ENCODE measurements at places on chromosomes 16 and 17. TPM values are rescaled to one million over a fixed set of nuclear protein-coding genes. Genes with fewer than 3 reads are reported as not detected.
A peak's percentile ranks its signal among the peaks of the same experiment; 100 is the strongest.

Gene GJD3
- total RNA-seq = 0.88 TPM

Gene SLFN14
- total RNA-seq = not detected

Gene NLRC3
- total RNA-seq = 0.93 TPM

Gene CFAP119
- total RNA-seq = 0.69 TPM

GRCh38 chr17:36703860-36704266 lies 102.5 kb downstream of the MRM1 start:
- DNase-seq = peak; percentile 39

DNA sequence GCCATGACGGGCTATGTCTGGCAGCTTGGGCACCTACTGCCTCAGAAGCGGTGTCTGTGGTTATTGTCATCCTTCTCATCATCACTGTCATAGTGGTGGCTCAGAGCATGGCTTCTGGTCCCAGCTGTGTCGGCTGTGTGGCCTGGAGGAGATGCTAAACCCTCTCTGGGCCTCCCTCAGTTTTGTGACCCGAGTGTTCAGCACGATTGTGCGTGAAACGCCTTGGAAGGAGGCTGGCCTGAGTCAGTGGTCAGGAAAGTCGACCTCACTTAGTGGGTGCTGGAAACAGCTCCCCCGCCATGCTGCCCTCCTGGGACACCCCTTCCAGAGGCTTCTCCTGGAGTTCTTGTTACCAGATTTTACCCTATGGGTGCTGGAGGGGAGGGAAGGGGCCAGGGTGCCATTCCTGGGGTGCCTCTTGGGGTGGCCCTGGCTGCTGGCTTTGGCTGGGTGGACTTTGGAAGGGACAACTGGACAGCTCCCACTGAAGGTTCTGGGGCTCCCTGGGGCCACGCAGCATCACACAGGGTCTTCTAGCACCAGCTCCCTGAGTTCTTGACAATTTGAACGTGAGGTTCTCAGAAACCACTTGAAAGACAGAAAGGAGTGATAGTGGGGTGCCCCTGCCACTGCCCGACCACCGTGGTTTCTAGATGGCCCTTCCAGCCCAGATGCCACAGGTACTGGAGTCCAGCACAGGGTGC lies 226.5 kb upstream of the GSE1 start:
- peak; percentile 1 for DNase-seq

DNA sequence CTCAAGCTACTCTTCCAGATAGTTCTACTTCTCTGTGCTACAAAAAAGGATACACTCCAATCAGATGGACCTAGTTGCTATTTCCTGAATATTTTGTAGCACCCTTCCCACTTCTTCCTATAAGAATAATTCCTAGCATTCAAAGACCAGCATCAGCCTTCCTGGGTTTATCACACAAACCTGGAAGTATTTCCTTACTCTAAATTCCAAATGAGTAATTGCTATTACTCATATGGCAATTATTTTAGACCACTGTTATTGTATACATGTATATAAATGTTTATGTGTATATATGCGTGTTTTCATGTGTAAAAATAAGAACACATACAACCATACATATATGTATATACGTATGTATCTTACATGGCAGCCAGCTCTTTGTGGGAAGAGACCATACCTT lies 130.6 kb downstream of the MYO1D start:
- DNase-seq = no peak

DNA sequence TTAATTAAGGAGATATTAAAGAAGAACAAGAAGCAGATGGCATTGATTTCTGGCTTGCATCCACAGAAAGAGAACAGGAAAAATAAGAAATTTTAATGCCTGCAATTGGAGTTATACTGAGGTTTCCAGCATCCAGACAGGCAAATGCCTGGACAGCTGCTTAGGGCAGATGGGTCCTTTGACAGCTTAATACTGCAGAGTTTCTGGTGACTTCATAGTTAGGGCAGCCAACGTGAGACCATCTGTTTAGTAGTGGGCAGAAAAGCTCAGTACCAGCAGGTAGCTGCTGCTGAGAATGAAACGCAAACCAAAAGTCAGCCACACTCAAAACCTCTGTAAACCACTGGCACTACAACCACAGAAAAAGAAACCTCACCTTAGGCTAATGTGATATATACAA lies 109.8 kb downstream of the CDK5R1 start:
- no peak for DNase-seq

Gene HSD3B7
- total RNA-seq = 5.5 TPM

Gene SRSF1
- total RNA-seq = 92.4 TPM

- DNase-seq = no peak
Measured at GRCh38 chr16:85674828-85675227, 13.9 kb downstream of the GINS2 start.

DNA sequence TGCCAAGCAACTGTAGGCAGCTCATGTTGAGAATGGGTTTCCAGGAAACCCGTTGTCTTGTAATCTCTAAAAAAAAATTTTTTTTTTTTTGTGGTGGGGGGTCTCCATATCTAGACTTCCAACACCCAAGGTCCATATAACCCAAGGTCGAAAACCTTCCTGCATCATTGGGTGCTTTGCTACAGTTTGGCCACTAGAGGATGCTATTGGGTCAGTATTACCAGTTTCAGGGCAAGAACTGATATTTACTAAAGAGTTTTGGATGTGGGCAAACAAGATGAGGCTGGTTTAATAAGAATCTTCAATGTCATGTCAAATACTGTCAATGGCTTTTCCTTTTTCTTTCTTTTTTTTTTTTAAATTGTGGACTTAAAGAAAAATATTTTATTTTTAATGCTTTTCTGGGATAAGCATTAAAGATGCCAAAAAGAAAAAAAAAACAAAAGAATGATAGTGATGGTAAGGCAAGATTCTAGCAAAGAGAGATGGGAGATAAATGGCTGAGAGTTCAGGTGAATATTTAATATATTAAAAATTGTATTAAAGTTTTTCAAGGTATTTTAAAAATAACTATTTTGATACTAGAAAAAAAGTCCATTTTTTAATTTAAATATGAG lies 62.2 kb downstream of the DHRS7C start:
- DNase-seq = no peak

GRCh38 chr17:50355336-50355700 lies 9.4 kb downstream of the XYLT2 start:
- no peak for DNase-seq

DNA sequence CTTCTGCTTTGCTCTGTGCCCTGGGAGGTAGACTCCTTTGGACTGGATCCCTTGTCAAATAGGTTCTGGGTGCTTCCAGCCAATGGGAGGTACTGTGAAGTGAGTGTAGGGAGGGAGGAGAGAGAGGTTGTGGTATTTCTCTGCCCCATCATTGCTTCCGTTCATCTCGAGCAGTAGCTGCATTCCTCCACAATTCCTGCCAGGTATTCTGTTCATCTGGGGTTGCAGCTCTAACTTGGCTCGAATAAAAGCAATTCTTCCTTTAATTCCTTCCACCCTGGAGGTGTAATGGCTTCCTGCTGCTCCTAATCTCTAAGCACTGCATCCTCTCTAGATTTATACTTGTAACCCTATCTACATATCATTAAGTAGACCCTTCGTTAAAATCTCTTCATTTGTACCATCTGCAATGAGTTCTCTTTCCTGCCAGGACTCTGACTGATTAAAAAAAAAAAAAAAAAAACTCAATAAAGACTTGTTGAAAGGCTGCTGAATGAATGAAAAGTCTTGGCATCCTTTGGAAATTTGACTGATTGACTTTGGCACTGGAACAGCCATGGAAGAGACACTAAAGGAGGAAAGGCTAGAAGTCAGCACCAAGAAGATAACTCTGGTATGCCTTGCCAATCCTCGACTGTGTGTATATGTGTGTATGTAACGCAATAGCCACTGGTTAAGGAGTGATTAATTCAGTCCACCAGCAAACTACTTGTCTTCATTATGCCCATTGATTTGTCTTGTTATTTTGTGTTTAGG lies 616.9 kb upstream of the SOX9 start:
- no peak for DNase-seq

Gene C17orf100
- total RNA-seq = 0.69 TPM

DNA sequence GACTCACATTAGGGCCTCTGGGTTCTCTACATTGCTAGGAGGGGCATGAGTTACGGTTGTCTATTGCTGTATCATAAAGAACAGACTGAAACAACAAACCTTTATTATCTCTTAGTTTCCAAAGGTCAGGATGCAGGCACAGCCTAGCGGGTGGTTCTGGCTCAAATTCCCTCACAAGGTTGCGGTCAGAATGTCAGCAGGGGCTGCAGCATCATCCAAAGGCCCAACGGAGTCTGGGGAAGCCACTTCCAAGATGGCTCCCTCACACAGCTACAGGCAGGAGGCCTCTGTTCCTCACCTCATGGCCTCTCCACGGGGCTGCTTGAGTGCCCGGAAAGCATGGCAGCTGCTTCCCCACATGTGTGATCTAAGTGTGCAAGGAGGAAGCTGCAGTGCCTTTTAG lies 29.6 kb upstream of the ZFPM1 start:
- DNase-seq = no peak

Gene HS3ST4
- total RNA-seq = not detected

GRCh38 chr17:35708149-35708548 lies 23.3 kb upstream of the RASL10B start:
- no peak for DNase-seq

DNA sequence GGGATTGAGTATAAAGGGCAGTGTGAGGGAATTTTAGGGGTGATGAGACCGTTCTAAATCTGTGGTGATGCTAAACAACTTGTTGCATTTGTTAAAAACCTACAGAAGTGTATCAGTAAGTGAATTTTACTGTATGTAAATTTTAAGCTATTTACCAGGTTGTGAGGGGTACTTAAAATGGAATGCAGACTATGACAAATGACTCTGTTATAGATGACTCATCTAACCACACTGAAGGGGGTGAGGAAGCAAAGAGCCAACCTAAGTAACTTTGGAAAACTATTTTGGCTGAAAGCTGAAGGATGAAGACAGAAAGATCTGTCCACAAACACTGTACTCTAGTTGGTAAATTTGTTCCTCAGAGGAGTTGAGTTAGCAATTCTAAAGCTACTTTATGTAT lies 5.3 kb upstream of the MKS1 start:
- DNase-seq = no peak

Gene C17orf78
- total RNA-seq = not detected

DNA sequence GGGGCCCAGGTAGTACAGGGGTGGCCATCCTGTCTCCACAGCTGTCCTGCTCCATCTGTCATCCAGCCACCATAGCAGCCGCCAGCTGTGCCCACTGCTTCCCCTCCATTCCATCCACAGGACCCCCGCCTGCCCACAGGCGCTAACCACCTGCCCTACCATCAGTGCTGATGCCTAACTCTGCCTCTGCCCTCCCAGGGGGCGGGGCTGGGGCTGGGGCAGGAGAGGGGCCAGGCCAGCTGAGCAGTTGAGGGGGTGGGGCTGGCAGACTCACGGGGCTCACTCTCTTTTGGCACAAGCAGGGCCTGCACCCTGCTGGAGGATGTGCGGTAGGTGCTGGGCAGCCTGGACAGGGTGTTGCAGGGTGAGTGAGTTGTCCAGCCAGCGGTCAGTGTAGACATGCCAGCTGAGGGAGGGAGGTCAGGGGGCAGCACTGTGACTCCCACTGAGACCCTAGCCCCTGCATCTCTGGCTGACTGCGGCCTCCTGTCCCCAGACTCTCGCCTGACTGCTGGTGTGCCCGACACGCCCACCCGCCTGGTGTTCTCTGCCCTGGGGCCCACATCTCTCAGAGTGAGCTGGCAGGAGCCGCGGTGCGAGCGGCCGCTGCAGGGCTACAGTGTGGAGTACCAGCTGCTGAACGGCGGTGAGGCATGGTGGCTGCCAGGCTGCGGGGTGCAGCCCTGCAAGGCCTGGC lies 9.6 kb downstream of the GALK1 start:
- DNase-seq = no peak
